ENCODE measurements at places on chromosomes 5 and 9.

GRCh38 chr5:139835656-139836055, 40.0 kb downstream of the PSD2 start:
- DNase-seq = no peak

DNA sequence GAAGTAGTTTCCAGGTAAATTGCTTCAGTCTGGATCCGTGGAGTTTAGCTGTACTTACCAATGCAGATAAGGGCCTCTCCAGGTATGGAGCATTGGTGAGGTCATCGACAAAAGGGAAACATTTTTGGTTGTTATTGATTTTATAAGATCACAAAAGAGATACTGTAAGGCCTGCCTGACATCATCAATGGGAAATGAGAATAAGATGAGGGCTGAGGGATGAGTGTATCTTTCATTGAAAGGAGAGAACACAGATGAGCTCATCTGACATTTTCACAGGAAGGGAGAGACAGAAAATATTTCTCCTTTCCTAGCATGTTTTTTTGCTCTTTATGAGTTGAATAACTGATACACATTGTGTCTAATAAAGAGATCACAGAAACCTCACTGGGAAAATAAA, 233.6 kb downstream of the SAXO1 start:
- no peak for DNase-seq

DNA sequence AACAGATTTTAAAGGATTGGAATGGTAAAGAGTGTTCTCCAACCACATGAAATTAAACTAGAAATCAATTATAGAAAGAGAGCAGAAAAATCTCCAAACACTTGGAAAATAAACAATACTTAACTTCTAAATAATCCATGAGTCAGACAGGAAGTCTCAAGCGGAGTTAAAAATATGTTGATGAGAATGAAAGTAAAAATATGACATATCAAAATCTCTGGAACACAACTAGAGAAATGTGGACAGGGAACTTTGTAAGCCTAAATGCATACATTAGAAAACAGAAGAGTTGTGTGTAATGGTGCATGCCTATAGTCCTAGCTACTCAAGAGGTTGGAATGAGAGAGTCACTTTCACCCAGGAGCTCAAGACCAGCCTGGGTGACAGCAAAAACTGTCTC, 47.9 kb upstream of the ZNF618 start:
- peak; percentile 2 for DNase-seq

- no peak for DNase-seq
Observed at GRCh38 chr9:26950521-26950920, 3.5 kb upstream of the PLAA start.

DNA sequence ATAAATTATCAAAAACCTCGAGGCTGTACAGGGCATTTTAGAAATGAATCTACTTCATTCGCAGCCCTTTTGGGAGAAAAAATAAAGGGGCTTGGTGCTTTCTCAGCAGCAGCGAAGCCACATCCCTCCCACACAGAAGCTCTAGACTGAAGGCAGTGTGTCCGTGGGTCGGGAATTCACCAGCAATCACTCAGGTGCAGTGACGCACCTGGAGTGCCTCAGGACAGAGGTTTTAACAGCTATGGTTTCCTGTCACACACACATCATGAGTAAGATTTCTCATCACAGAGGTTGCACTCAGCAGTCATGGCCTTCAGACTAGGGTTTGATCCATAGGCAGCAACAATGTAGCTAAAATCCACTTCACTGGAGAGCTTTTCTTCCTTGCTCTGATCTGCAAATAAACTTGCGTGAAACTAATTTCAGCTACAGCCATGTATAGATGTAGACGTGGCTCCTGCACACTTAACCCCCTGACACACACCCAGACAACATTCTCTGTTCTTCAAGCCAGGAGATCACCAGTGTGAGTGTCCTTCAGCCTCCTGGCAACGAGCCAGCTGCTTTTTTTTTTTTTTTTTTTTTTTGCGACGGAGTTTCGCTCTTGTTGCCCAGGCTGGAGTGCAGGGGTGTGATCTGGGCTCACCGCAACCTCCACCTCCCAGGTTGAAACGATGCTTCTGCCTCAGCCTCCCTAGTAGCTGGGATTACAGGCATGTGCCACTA, 34.8 kb downstream of the DYNC2I2 start:
- DNase-seq = no peak

DNA sequence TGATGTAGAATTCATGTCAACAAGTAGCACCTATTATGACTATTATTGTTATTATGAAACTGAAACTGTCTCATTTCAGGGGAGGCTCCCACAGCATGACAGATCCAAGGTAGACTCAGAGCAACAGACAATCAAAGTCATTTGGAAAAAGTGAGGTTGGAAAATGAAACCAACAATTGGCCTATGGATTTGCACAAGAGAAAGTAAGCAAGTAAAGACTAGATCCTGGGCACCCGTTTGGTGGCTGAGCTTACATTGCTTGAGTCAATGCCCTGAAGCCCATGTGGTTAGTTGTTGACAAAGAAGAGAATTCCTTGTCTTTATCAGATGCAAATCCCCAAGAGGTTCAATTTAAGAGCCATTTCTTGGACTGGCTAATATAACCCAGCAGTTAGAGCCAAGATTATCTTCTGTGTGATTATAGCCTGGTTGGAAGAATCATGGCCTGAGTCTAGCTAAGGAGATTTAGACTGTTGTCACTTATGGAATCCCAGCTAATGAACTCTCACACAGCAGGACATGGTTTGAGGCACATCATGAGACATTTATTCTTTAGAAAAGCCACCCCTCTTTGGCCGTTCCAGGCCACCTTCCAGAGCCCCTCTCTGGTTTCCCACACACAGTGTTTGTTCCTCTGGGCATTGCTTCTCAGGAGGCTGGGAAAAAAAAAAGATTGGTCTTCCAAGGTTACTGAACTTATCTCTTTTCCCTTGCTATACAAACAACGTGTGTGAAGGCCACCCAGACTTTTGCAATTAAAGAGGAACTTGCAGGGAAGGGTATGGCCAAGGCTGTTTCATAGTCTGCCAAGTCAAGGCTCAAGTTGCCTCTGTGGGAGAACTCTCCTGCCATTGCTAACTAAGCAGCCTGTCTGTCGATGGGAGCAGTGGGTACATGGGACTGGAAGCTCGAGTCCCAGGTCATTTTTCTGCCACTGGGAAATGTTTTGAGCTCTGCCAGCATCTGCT, 399.5 kb downstream of the ENC1 start:
- DNase-seq = peak; percentile 74

GRCh38 chr5:2163060-2163856, 280.5 kb upstream of the IRX4 start:
- no peak for DNase-seq

GRCh38 chr9:110370315-110370714, 32.7 kb upstream of the TXNDC8 start:
- no peak for DNase-seq

- no peak for DNase-seq
Observed at GRCh38 chr9:90616806-90617205, 25.8 kb downstream of the DIRAS2 start.

DNA sequence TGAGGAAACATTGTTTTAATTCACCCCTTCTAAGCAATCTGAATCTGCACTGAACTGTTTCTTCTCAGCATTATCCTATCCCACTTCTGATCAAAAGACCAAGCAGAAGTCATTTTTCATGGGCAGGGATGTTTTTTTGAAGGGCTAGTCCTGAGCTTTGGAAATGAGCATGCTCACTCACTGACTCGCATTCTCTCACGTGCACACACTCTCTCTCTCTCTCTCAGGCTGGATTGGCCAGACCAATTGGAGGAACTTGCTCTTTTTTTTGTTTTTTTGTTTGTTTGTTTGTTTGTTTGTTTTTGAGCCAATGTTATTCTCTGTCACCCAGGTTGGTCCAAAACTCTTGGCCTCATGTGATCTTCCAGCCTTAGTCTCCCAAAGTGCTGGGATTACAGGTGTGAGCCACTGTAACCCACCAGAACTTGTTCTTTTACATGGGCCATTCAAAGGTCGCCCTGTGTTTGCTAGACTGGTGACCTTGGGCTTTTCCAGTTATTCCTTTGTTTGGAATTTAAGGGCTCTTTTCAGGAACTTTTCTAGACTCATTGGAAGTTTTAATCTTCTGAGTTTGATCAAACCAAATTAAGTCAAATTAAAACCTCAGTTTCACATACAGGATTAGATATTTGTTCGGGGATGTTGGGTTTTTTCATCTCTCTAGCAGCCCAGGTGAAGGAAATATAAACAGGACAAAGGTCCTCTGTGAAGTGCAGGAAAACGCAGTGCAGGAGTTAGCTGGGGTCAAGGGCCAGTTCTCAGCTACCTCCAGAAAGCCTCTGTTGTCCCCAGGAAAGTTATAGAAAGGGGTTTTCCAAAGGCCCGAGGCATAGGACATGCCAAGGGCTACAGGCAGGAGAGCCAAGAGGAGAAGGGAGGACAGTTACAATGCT, 13.1 kb downstream of the FAXDC2 start:
- no peak for DNase-seq

DNA sequence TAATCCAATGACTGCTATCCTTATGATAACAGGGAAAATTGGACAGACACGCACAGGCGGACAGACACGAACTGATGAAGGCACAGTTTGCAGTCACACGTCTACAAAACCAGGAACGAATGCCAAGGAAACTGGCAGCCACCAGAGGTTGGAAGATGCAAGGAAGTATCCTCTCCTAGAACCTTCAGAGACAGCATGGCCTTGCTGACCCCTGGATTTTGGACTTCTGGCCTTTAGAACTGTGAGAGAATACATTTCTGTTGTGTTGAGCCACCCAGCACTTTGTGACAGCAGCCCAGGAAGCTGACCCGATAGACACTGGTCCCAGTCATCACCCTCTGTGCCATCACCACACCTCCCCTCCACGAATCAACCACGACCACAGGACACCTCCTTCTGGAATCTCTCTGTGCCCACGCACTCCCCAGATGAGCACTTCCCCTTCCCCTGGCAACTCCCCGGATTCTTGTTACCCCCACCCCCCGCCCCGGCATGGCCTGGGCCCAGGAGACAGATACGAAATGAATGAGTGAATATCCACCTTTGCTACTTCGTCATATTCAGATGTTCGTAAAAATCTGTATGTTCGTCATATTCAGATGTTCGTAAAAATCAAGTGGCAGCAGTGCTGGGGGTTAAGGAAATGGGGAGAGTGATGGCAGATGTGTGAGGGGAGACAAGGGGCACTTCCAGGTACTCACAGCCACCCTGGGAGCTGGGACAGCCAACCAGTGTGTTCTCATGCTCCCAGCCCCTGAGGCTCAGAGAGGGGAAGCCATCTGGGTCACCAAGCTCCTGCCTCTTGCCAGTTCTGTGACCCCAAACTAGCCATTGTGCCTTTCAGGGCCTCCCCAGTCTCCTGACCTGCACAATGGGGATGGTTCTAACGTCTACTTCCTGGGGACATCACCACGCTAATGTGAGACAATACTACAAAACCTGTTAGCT, 18.5 kb downstream of the GBGT1 start:
- peak; percentile 27 for DNase-seq

- DNase-seq = no peak
Observed at GRCh38 chr5:1288439-1289335, 6.2 kb downstream of the TERT start.

- no peak for DNase-seq
Observed at GRCh38 chr5:17882760-17883488, 248.7 kb downstream of the TAF11L14 start.

GRCh38 chr9:92186631-92187030, 71.4 kb upstream of the SPTLC1 start:
- DNase-seq = no peak

- DNase-seq = peak; percentile 3
Observed at GRCh38 chr5:158116965-158117364, 258.0 kb upstream of the CLINT1 start.

- DNase-seq = no peak
Observed at GRCh38 chr9:113504725-113505590, 41.4 kb downstream of the RGS3 start.

- no peak for DNase-seq
Observed at GRCh38 chr5:150512368-150512747, 4.4 kb downstream of the NDST1 start.

DNA sequence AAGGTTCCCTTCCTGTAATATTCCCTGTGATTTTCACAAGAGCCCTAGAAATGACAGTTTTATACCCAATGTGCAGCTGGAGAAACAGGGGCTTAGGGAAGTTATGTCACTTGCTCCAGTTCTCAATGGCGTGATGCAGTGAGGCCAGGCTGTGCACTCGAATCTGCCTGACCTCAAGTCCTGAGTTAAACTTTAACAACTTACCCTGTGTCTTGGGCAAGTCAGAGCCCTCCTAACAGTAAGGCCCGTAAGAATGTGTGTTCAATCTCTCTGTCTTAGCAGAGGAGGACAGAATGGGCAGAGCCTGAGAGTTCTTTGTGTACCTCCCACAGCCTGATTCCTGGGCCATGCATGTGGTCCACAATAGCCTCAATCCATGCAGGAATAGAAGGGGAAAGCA, 181.1 kb downstream of the TRIM32 start:
- DNase-seq = no peak

- no peak for DNase-seq
Observed at GRCh38 chr5:5483880-5484598, 61.6 kb downstream of the ICE1 start.

DNA sequence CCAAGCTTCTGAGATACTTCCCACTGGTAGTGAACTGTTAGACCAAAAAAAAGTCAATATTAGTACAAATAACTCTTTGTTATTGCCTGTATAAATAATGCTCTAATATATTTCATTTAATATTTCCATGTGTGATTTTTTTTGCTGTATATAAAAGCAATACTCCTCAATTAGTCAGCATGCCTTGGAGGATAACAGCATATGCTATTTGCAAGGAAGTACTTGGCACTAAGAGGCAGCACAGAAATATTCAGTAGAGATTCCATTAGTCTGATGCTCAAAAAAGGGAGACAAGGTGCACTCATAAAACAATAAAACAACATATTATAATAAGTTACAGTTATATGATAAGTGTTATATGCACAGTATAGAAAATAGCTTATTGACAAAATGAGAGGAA, 296.6 kb upstream of the MPDZ start:
- DNase-seq = no peak

GRCh38 chr5:758698-759053, 25.9 kb downstream of the ZDHHC11B start:
- DNase-seq = no peak

DNA sequence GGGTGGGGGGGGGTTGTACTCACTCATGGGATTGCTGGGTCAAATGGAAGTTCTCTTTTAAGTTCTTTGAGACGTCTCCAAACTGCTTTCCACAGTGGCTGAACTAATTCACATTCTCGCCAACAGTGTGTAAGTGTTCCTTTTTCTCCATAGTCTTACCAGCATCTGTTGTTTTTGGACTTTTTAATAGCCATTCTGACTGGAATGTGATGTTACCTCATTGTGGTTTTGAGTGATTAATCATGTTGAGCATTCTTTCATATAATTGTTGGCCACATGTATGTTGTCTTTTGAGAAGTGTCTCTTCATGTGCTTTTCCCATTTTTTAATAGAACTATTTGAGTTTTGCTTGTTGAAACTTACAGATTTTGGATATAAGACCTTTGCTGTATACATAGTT, 94.9 kb upstream of the PLPPR1 start:
- no peak for DNase-seq
